ENCODE measurements at places on chromosomes 1 and 21.

- peak; percentile 1 for DNase-seq
Observed at GRCh38 chr1:90114521-90115141, 119.7 kb downstream of the ZNF326 start.

DNA sequence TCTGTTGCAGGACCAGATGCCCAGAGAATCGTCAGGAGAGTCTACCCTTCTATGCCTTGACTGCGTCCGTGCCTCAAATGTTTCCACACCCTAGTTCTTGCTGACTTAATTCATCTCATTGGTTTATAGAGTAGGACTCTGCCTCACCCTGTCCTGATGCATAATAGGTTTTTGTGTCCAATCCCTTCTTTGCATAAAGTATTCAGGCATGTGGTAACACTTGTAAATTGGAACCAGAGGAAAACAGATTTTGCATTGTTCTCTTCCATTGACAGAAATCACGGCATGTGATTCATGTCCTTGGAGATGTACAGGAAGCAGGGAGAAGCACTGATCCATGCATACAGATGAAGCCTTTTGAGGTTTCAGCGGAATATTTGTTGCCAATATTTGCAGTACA is 29.5 kb downstream of the PLPPR5 start:
- DNase-seq, result no peak

- DNase-seq, result no peak
Observed at GRCh38 chr1:155513300-155513916, 49.2 kb downstream of the ASH1L start.

DNA sequence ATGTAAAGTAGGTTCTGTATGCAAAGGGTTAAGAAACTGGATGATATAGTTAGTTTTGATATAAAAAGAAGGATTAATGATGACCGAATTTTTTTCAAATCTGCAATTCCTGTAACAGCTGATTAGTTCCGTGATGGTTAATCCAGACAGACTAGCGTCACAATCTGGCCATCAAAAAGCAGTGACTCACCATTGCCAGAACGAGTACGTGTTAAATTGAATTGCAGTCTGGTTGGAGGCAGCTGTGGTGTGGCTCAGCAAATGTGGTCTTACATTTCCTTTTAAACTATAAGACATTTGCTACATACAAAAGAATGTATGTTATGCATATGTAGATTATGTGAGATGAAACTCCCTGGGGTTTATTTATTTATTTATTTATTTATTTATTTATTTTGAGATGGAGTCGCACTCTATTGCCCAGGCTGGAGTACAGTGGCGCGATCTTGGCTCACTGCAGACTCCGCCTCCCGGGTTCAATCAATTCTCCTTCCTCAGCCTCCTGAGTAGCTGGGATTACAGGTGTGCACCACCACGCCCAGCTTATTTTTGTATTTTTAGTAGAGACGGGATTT is 139.8 kb downstream of the RYR2 start:
- DNase-seq, result peak; percentile 58
